Aorta (tissue), 5 donors: ENCODE measurements at places on chromosomes 16 and 17. TPM values are rescaled to one million over a fixed set of nuclear protein-coding genes. Genes with fewer than 3 reads are reported as not detected.

The KIAA0513 gene
- 17.7 TPM for total RNA-seq

The CDH13 gene
- total RNA-seq, result 265 TPM

The HYDIN gene
- total RNA-seq, result 4.2 TPM

The CPNE7 gene
- total RNA-seq, result 0.66 TPM

GRCh38 chr16:17607075-17607509 is 136.3 kb upstream of the XYLT1 start:
- H3K36me3 ChIP-seq, result no peaks in the 10 kb centered on the region
- H3K4me1 ChIP-seq, result no peaks in the 10 kb centered on the region
- DNase-seq, result no peak
- no peak overlapping the region for H3K27ac ChIP-seq
- H3K27me3 ChIP-seq, result no peaks in the 10 kb centered on the region

DNA sequence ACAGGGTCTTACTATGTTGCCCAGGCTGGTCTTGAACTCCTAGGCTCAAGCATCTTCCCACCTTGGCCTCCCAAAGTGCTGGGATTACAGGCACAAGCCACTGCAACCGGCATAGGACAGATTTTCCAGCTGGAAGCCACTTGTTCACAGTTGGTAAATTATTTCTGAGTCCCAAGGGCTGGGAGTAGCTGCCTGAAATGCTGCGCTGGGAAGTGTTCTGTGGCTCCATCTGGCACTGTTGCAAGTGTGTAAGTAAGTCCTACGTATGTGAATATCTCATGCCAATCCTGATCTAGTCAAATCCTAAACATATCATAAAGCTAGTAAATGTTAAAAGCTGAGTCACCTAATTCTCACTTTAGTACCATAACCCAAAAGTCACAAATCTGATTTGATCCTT is 48.1 kb downstream of the YWHAE start:
- no peaks in the 10 kb centered on the region for H3K4me1 ChIP-seq
- no peaks in the 10 kb centered on the region for H3K27me3 ChIP-seq

DNA sequence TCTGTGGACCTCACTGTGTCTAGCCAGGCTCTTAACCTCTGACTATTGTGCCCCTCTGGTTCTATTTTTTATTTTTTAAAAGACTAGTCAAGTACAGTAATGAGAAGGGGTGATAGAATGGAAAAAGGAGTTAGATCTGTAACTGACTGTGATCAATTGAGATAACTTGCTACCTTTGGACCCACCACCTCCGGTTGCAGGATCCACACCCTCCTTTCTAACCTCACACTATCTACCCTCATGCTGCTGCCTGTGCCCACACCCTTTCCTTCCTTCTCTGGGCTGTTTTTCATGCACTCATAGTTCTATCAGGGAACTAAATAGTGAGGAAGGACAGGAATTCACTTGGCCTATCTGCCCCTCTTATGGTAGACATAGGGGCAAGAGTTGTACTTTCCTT is 172.3 kb downstream of the KATNIP start:
- no peak overlapping the region for H3K4me3 ChIP-seq
- no peaks in the 10 kb centered on the region for H3K27me3 ChIP-seq
- H3K36me3 ChIP-seq, result no peaks in the 10 kb centered on the region
- DNase-seq, result no peak
- H3K27ac ChIP-seq, result no peak overlapping the region
- H3K4me1 ChIP-seq, result no peaks in the 10 kb centered on the region

DNA sequence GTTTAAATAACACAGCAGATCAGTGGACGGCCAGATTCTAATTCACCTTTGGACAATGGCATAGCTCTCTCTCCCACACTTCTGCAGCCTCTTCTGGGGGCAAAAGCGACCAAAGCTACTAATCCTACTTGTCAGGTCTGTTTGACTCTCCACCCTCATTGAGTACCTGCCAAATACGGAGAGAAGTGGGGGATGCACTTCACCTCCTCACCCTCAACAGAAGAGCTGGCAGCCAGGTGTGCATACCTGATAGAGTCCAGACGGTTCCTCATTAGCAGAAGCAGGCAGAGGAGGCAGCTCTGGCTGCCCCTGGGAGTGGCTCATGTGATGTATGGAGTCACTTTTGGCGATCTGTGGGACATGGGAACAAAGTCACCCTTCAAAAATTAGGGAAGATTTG is 4.9 kb downstream of the DNAH3 start:
- no peak overlapping the region for H3K4me3 ChIP-seq
- H3K27ac ChIP-seq, result no peak overlapping the region
- no peaks in the 10 kb centered on the region for H3K36me3 ChIP-seq
- no peak for DNase-seq
- no peaks in the 10 kb centered on the region for H3K27me3 ChIP-seq
- H3K4me1 ChIP-seq, result no peaks in the 10 kb centered on the region

DNA sequence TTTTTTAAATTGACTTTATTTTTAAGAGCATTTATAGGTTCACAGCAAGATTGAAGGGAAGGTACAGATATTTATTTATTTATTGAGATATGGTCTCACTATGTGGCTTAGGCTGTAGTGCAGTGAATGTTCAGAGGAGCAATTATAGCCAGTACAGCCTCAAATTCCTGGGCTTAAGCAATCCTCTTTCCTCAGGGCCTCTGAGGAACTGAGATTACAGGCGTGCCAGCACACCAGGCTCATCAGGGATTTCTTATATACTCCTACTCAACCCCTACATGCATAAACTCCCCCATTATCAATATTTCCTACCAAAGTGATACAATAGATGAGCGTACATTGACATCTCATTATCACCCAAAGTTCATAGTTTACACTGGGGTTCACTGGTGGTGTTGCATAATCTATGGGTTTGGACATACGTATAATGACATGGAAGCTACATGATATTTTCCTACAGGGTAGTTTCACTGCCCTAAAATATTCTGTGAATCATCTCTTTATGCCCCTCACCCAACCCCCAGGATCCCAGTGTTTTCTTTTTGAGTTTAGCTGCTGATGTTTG is 33.5 kb downstream of the HS3ST3B1 start:
- H3K27me3 ChIP-seq, result peaks cover 2% of the 10 kb centered on the region
- H3K4me3 ChIP-seq, result no peak overlapping the region
- no peak overlapping the region for H3K27ac ChIP-seq
- H3K4me1 ChIP-seq, result no peaks in the 10 kb centered on the region

DNA sequence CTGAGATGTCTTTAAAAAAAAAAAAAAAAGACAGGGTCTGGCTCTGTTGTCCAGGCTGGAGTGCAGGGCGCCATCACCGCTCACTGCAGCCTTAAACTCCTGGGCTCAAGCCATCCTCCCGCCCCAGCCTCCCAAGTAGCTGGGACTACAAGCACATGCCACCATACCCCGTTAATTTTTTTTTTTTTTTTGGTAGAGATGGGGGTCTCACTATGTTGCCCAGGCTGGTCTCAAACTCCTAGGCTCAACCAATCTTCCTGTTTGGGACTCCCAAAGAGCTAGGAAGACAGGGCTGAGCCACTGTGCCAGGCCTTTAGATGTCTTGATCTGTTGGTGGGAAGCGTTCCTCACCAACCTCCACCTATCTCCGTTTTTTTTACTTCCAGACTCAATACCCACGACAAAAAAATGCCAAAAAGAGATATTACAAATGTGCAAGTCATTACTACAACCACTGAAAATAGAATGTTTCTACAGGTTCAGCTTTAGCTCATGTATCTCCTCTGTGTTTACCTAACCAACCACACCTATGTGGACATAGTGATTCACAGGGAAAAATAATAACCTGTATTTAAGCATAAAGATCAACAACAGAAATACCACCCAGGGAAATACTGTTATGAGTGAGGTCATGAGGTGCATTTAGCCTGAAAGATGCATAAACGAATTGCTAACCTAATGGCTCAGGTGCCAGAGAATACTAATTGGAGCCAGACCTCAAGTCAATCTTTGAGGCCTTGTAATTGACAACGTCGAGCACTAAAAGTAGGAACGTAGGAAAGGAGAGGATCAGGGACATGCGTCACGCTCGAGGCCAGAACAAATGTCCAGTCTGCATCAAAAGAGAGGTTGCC is 22.6 kb downstream of the NACA2 start:
- no peaks in the 10 kb centered on the region for H3K27me3 ChIP-seq
- H3K27ac ChIP-seq, result no peak overlapping the region
- no peak overlapping the region for H3K4me3 ChIP-seq
- H3K36me3 ChIP-seq, result no peaks in the 10 kb centered on the region
- DNase-seq, result no peak
- no peaks in the 10 kb centered on the region for H3K4me1 ChIP-seq

- DNase-seq, result no peak
- peaks cover 2% of the 10 kb centered on the region for H3K27me3 ChIP-seq
- H3K4me1 ChIP-seq, result no peaks in the 10 kb centered on the region
- H3K36me3 ChIP-seq, result no peaks in the 10 kb centered on the region
- no peak overlapping the region for H3K4me3 ChIP-seq
- peak overlapping the region; percentile 70 for H3K27ac ChIP-seq
Observed at GRCh38 chr17:82098939-82099763, 1.1 kb upstream of the FASN start.

- DNase-seq, result no peak
- H3K27me3 ChIP-seq, result no peaks in the 10 kb centered on the region
- no peaks in the 10 kb centered on the region for H3K4me1 ChIP-seq
- no peak overlapping the region for H3K4me3 ChIP-seq
Observed at GRCh38 chr17:21512307-21513011, 136.3 kb downstream of the KCNJ12 start.

DNA sequence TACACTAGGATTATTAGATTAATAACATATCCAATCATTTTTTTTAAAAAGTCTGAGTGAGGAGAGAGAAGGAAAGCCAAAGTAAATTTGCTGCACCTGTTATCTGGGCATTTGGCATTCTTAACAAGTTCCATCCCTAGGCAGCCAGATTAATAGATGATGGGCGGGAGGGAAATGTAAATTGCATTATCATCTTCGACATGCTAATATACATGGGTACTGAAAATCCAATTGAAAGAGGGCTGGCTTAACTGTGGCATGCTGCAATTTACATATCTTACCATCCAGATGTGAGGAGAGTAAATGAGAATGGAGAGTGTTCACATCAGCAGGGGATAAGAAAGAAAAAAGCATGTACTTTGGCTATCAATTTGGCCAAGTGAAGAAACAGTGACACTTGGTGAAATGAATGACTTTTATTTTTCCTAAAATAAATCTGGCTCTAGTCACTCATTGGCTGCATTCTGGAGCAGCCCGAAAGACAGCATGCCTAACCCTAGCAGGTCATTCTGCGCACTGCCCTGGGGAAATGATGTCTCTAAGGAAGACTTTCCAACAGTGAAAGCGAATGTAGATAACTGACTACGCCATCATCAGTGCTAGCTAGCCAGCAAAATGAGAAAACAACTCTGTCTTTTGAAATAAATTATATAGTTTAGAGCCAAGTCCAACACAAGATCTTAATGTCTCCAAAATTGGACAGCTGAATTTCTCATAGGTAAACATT is 57.9 kb downstream of the HYDIN start:
- DNase-seq, result no peak
- no peaks in the 10 kb centered on the region for H3K4me1 ChIP-seq
- H3K4me3 ChIP-seq, result no peak overlapping the region
- no peaks in the 10 kb centered on the region for H3K36me3 ChIP-seq
- no peaks in the 10 kb centered on the region for H3K27me3 ChIP-seq

DNA sequence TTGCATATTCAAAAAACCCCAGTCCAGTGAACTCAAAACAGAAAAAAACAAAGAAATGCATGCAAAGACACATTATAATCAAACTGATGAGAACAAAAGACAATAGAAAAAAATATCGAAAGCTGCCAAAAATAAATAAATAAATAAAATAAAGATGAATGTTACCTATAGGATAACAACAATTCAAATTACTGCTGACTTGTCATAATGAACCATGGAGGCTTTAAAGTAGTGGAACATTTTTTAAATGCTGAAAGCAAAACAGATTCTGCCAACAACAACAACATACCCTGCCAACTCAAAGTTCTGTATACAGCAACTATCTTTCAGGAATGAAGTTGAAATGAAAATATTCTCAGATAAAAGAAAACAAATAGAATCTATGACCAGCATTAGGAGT is 116.6 kb downstream of the CBLN1 start:
- no peaks in the 10 kb centered on the region for H3K4me1 ChIP-seq
- no peak overlapping the region for H3K4me3 ChIP-seq
- no peak overlapping the region for H3K27ac ChIP-seq
- no peak for DNase-seq
- H3K36me3 ChIP-seq, result no peaks in the 10 kb centered on the region
- no peaks in the 10 kb centered on the region for H3K27me3 ChIP-seq

- no peak overlapping the region for H3K4me3 ChIP-seq
- no peaks in the 10 kb centered on the region for H3K27me3 ChIP-seq
- DNase-seq, result no peak
- H3K36me3 ChIP-seq, result no peaks in the 10 kb centered on the region
- no peaks in the 10 kb centered on the region for H3K4me1 ChIP-seq
- H3K27ac ChIP-seq, result no peak overlapping the region
Observed at GRCh38 chr16:12386192-12386591, 409.7 kb downstream of the SNX29 start.

DNA sequence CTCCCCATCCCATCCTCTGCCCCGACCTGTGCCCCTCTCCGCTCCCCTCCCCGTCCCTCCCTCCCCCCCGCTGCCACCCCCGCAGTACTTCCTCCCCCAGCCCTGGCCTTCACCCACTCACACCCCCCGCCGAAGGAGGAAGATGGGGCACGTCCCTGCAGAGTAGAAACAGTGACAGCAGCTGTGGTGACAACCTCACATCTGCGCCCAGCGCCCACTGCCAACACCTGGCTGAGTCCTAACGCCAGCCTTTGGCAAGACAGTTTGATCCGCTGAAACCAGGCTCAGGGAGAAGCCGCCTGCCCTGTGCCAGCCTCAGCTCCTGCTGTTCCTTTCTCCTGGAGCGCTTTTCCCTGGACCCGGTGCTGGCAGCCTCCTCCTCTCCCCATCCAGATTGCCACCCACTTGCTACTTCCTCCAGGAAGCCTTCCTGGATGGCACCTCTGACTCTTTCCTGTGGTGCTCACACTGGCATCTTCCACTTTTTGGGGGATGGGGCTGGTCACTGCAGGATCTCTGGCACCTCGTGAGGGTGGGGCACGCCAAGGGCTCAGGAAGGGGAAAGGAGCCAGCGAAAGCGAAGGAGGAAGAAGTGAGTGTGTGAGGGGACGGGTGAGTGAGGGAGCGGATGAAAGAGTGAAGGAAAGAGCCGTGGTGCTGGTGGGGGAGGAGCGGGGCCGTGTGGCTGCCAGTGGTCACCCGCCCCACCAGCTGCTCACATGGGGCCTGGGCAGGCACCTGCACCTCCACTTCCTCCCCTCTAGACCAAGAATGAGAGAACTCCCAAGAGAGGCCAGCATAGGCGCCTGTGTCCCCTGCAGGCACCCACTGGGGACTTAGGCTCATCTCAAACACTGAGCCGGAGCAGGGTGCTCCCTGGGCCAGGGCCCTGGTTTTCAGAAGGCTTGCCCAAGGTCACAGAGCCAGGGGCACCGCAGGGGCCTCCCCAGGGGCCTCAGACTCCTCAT is 27.0 kb downstream of the ZFPM1 start:
- no peaks in the 10 kb centered on the region for H3K36me3 ChIP-seq
- no peak overlapping the region for H3K27ac ChIP-seq
- DNase-seq, result no peak
- no peaks in the 10 kb centered on the region for H3K4me1 ChIP-seq

DNA sequence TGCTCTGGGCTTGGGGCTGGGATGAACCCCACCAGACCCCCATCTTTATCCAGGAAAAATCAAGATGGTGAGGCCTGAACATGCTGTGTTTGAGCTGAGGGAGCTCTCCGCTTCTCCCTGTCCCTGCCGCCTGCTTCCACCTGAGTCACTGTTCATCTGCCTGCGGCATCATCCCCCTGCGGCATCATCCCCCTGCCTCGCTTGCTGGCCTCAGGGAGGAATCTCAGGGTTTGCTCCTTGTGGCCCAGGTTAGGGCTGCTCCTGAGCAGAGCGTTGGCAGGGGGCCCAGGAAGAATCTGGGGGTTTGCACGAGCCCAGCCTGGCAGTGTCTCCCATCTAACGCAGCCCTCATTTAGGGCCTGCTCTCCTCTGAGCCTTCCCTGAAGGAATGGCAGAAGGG is 11.4 kb upstream of the RAP1GAP2 start:
- H3K4me3 ChIP-seq, result no peak overlapping the region
- H3K27me3 ChIP-seq, result no peaks in the 10 kb centered on the region
- DNase-seq, result no peak
- H3K27ac ChIP-seq, result no peak overlapping the region
